ENCODE measurements at places on chromosomes 16 and 17.

DNA sequence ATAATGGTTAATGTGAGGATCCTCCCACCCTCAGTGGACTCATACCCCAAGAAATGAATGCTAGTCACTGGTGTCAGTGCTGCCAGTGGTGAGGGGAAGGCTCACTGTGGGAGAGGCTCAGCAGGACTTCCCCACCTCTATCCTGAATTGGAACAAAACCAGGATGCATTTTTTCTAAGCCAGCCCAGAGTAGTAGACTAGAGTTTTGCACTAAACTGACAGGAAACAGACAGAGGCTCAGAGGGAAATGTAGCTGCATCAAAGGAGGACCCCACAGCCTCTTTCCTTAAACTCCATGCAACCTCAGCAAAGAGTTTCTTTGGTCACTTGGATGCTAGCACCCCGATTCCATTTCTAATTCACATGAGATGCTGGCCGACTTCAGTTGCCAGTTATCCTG lies 10.7 kb upstream of the SKAP1 start:
- DNase-seq = no peak

GRCh38 chr16:67150833-67151396 lies at the start of gene B3GNT9:
Gene B3GNT9 (minus strand): TSS chr16:67150998. CDS start chr16:67150485, 513 bp downstream.
- peak; percentile 85 for DNase-seq

- peak; percentile 75 for DNase-seq
These were observed at the start of gene EDC4 for GRCh38 chr16:67872631-67873434. Gene EDC4 (plus strand): TSS chr16:67873052. CDS start chr16:67873262, 210 bp downstream.

DNA sequence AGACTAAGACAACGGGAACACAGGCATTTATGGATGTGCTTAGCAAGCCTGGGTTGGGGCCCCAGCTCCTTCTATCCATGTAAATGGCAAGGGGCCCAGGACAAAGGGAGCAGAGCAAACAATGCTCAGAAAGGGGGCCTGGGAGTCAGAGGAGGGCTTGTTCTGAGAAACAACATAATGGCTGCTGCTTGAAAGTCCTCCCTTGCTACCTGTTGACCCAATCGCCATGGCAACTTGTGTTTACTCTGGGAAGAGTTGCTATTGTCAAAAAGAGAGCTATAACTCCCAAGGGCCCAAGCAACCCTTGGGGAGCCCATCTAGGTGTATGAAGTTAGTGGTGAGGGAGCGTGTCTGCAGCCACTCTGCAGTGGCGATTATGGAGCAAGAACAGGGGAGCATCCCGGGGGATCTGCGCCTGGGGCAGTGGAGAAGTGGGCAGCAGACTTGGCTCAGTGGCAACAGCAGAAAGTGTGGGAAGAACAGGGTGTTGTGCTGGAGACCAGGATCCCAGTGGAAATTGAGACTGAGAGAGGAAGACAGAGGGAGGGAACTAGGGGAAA lies 118.7 kb upstream of the NLRP1 start:
- no peak for DNase-seq

DNA sequence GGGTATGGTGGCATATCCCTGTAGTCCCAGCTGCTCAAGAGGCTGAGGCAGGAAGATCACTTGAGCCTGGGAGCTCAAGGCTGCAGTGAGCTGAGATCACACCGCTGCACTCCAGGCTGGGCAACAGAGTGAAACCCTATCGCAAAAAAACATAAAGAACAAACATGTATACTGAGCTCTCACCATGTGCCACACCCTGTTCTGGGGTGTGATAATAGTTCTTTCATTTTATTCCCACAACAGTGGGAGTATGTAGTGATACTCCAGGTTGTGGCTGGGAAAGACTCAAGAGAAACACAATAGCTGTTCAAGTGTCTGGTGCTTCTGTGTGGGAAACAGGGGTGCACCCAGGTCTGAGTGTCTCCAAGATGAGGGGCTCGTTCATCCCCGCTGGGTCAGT lies 90.7 kb downstream of the SOCS1 start:
- no peak for DNase-seq

DNA sequence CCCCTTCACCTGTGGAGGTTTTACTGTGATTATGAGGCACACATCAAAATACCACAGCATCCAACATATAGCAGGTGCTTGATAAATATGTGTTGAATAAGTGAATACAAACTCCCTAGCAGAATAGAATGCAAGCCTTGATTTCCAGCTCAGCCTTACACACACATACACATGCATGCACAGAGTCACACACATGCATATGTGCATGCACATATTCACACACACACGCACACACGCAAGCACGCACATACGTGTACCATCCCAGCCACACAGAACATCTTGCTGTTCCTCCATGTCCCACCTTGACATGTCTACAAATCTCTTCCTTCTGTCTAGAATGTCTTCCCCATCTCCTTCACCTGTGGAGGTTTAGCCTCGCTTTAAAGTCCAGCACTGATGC lies 160.1 kb downstream of the GRIN2A start:
- DNase-seq = no peak

Measured in uterus (tissue), 4 donors.